ENCODE measurements at places on chromosomes 13 and 19.

- peak; percentile 64 for DNase-seq
Measured at GRCh38 chr13:111328574-111329410, 8.3 kb downstream of the TEX29 start.

- no peak for DNase-seq
Measured at GRCh38 chr13:42574435-42575311, 721 bp downstream of the TNFSF11 start.

DNA sequence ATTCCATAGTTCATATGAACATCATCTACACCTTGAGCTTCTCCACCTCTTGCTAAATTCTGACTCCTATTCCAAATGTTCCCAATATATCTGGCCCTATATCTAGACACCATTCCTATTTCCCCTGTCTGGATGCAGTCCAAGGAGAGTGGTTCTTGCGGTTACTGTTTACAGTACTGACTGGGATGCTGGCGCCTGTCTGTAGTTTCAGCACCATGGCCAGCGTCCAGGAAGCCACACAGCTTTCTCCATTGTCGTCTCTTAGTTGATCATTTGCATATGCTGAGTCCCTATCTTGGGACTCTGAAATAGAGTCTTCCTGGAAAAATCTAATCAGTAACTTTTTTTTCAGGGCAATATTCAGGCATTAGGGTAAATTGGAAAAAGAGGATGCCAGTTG lies 14.9 kb downstream of the LAIR2 start:
- DNase-seq = no peak

GRCh38 chr13:66821551-66821950 lies 408.6 kb downstream of the PCDH9 start:
- DNase-seq = no peak

GRCh38 chr19:51398096-51398704 lies 7.8 kb upstream of the C19orf84 start:
- no peak for DNase-seq

GRCh38 chr13:75486146-75487062 lies 4.4 kb upstream of the TBC1D4 start:
- DNase-seq = no peak

GRCh38 chr13:53743906-53744305 lies 715.3 kb downstream of the OLFM4 start:
- DNase-seq = no peak

DNA sequence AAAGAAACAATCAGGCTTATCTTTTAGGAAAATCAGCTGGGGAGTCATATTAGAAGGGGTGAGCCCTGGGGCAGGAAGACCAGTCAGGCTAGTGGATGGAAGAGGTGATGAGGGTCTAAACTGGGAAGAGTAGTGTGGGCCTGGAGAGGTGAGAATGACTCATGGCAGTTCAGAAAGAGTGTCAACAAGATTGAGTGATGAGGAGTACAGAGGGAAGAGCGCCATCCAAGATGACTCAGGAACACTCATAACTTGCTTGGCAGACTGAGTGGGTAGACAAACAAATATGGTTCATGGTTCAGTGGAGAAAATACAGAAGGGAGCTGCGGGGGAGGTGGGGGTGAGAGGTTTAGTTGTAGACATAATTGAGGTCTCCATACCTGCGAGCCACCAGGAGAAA lies 17.3 kb upstream of the CLDN10 start:
- DNase-seq = no peak

GRCh38 chr19:14502334-14503092 lies 6.6 kb upstream of the GIPC1 start:
- DNase-seq = no peak

DNA sequence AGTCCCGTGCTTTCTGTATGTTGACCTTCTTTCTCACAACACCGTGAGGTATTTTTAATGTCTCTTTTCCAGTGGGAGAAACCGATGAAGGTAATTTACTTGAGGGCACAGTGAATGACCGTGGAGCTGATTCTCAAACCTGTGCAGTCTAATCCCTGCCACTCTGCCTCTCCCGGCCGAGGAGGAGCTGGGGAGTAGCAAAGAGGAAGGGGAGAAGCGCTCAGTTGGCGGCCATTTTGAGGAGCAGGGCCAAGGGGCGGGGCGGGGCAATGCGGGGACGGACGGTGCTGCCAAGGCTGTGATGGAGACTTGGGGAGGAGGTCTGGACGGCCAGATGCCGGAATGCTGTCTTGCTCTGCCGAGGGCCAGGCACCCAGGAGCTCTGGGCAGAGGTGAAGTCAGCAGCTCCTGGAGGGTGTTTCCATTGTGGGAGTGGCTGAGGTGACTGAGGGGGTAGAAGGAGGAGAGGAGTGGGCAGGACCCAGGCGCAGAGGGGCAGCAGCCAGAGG lies 12.4 kb upstream of the RANBP3 start:
- DNase-seq = no peak

DNA sequence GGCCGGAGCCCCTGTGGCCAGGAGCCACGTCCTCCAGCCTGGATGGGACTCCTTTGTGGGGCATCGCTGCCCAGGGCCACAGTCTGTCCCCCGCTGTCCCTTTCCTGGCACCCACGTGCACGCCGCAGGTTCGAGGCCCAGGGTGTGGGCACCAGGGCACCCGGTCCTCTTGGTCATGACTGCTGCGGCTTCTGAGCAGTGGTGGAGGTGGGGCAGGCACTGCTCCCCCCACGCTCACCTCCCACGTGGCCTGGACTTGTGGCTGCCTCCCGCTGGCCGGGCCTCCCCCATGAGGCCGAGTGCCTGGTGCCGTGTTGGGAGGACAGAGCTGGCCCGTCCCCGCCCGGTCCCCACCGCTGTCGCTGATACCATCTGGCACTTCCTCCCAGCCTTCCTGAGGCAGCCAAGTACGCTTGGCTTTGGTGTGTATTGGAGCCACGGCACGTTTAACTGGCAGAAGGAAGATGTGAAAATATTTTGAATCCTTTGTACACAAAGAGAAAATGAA lies 12.8 kb downstream of the SPPL2B start:
- DNase-seq = no peak

DNA sequence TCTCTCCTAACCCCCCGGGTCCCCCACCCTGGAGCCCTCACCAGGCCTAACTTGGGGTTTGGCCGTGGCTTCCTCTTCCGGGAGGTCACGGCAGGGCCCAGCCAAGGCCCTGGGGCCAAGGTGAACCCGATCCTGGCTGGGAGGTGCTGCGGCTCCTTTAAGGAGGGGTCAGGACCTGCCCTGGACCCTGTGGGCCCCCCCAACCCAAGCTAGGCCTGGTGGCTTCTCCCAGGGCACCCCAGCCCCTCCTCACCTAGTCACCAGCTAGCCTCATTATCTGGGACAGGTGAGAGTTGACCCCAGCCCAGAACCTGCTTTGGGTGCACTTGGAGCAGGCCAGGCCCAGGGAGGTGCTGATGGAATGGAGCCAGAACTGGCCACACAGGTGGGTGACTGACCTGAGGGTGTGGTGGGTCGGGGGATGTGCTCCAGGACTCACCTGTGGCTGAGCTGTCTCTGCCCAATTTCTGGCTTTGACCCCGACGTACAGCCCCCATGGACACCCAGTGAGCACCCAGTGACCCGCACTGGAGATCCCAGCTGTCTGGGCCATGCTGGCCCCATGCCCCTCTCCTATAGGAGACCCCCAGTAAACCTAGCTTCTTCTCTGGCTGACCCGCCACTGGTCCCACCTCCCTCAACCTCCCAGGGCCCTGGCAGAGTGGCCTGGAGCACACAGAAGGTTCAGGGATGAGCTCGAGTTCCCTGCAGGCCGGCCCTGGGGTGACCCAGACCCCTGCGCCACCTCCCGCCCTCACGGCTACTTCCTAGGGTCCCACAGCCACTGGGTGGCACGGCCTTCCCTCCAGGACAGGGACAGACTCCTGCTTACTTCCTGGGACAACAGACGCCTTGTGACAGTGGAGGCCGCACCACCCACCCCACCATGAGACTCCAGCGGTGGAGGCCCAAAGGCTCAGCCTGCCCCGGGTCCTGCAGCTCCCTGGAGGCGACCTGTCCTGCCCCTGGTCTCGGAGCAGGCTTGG lies 6.7 kb upstream of the MKNK2 start:
- no peak for DNase-seq

- no peak for DNase-seq
Measured at GRCh38 chr13:31032528-31033113, 100.2 kb downstream of the TEX26 start.

DNA sequence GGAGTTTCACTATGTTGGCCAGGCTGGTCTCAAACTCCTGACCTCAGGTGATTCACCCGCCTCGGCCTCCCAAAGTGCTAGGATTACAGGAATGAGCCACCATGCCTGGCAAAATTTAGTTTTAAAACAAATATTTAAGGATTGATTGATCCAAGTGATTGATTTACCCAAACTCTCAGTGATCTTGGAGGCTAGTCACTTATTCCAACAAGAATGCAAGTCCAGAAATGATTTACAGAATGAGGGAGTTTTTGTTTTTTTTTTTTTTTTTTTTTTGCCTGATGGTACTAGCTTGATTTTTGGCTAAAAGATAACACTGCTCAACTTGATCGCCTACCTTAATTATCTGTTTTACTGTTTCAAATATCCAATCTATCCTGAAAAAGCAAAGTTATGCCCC lies 5.7 kb upstream of the TEX26 start:
- DNase-seq = no peak
